Stimulated activated CD4-positive, alpha-beta T cell treated with anti-CD3 and anti-CD28 coated beads, Interleukin-12 subunit alpha, Interleukin-12 subunit beta, amount 100 ng/mL, for 4 hours (primary cell): ENCODE measurements at places on chromosomes 5 and 9.
A peak's percentile ranks its signal among the peaks of the same experiment; 100 is the strongest.

DNA sequence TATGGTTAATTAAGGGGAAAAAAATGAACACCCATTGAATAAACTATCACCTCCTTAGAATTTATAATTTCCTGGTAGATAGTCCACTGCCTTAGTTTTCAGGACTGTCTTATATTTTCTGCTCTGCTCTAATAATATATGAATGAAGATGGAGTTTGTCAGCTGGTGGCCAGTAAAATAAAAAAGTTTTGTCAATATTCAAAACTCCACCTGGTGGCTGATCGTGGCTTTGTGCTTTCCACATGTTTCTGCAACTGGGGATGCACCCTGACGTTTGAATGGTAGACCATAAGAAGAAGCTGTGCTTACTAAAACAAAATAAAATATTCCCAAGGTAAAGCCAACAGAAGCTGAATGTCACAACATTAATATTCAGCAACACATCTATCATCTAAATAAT is 286.6 kb upstream of the IZUMO3 start:
- no peak for DNase-seq

GRCh38 chr5:139769477-139769876 is 26.1 kb upstream of the PSD2 start:
- DNase-seq = no peak

GRCh38 chr5:28017178-28017577 is 978.8 kb upstream of the CDH9 start:
- DNase-seq = no peak

- DNase-seq = peak; percentile 7
Measured at GRCh38 chr9:109880276-109881169, 100.5 kb downstream of the PALM2AKAP2 start.

DNA sequence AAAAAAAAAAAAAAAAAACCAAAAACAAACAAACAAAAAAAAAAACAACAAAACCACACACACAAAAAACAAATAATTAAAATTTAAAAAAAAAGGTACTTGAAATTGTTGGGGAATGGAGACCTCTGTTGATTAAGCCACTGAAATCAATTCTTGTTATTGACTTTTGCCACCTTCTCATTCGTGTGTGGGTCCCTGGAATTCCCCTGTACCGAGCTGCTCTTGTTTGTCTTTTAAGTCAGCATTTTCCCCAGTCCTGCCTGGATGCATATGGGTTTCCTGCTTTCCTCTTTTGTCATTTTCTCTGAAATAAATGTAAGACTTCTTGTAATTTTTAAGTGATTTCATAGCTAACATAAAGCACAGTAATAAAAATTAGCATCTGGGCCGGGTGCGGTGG is 45.5 kb downstream of the GPBP1 start:
- DNase-seq = no peak

- no peak for DNase-seq
Measured at GRCh38 chr9:136765041-136765440, 723 bp upstream of the LCN15 start.

DNA sequence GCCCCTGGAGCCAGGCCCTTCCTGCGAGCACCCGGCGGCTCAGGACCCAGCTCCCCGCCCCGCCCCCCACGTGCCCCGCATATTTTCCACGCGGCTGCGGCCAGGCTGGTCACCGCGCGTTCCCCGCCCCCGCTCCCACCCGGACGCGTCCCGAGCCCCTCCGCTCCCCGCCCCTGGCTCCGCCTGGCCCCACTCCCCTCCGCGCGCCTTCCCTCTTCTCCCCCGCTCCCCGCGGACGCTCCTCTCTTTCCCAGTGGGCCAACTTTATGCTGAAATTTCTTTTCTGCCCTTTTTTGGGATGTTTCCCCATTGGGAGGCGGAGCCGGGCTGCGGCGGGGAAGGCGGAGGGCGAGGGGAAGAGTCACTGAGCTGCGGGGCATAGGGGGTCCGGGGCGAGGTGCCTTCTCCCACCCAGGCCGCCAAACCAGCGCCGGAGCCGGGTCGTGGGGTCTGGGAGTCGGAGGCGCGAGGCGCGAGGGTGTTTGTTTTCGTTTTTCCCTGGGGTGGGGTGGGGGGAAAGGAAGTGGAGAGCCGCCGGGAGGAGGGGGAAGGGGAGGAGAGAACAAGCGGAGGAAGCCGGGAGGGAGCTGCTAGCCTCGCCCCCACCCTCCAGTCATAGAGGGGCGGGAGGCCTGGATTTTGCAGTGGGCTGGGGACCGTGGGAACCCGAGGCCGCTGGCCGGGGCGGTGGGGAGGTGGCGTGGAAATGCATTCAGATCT is 1.0 kb upstream of the TPM2 start:
- DNase-seq = peak; percentile 35

GRCh38 chr5:107384256-107384655 is 286.5 kb downstream of the EFNA5 start:
- no peak for DNase-seq

DNA sequence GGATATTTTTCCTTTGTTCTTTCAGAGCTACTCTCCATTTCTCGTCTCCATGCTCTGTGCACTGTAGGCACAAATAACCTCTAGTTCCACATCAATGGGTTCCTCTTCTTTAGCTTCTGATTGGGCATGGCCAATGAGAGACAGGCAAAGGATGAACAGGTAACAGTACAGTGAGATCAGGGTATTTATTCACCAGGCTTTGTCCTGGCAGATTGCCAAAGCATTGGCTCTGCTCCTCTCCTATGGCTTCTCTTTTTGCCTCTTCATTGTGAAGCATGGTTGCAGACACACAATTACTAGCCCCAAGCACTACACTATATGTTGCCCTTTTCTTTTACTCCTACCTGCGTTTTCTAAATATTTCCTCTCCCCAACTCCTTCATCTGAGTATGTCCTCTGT is 215.1 kb upstream of the ARRDC3 start:
- DNase-seq = no peak

DNA sequence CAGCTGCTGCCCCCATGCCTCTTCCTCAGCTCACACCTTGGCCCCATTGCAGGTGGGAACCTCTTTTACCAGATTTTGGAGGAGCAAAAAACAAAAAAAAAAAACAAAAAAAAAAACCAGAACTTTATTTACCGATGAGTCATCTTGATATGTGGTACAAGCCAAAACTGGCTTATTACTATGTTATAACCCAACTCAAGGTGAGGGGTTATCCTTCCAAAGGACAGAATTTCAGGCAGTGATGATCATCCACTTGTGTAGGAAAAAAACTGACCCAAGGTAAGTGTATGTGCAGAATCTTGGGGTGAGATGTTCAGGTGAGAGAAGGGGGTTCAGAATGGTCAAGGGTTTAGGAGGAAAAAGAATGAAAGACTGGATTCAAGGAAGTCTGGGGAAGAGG is 142.6 kb upstream of the FST start:
- no peak for DNase-seq

- no peak for DNase-seq
Measured at GRCh38 chr5:34551911-34552433, 104.2 kb upstream of the RAI14 start.

- peak; percentile 51 for DNase-seq
Measured at GRCh38 chr9:99807276-99807852, 14.3 kb upstream of the NR4A3 start.

- DNase-seq = no peak
Measured at GRCh38 chr5:158385982-158386381, 527.0 kb upstream of the CLINT1 start.

GRCh38 chr5:99664972-99665371 is 736.2 kb upstream of the CHD1 start:
- no peak for DNase-seq

DNA sequence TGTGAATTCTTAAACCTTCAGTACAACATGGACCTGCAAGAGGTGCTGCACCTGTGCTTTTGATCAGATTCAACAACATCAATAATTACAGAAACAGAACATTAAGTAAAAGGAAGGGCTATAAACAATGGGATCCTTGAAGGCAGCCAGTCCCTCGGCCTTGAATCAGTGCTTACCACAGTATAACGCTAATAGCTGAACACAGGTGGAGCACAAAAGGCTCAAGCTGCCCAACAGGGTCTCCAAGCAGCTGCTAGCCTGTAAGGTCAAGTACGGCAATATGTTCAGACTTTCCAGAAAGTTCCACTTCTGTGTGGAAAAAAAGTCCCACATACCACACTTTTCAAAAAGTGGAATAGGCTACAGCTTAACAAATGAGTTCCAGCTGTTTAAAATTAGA is 61.9 kb upstream of the ITGA1 start:
- DNase-seq = no peak

GRCh38 chr5:158837908-158838307 is 261.8 kb downstream of the EBF1 start:
- DNase-seq = no peak

DNA sequence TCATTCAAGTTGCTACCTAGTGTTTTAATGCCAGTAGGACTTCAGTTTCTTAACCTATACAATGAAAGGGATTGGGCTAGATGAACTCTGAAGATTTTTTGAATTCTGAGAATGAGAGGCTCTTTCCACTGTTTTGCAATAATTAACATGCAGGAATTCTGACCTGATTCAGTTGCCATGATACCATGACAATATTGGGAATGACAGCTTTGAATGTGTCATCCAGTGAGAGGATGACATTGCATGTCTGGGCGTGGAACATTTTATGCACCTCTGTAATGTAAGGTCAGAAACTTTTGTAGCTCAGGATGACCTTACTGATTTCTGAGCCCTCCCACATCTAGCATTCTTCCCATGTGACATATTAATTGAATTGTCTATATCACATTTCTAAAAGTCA is 30.6 kb upstream of the SPINK5 start:
- no peak for DNase-seq

- DNase-seq = no peak
Measured at GRCh38 chr9:3793971-3794383, 268.2 kb upstream of the RFX3 start.

- peak; percentile 83 for DNase-seq
Measured at GRCh38 chr5:179820483-179821297, at the start of gene SQSTM1. Gene SQSTM1 (plus strand): TSS chr5:179820905. CDS start chr5:179820937, 32 bp downstream.

- no peak for DNase-seq
Measured at GRCh38 chr9:125540497-125540896, 166.5 kb downstream of the MAPKAP1 start.

- DNase-seq = no peak
Measured at GRCh38 chr9:95171596-95171995, 145.9 kb downstream of the FANCC start.

GRCh38 chr5:67133217-67133616 is 63.4 kb downstream of the CD180 start:
- DNase-seq = no peak
